Smooth muscle cell of bladder (primary cell): ENCODE measurements at places on chromosomes 13 and 19. TPM values are rescaled to one million over a fixed set of nuclear protein-coding genes. Genes with fewer than 3 reads are reported as not detected.

CBY2 gene
- total RNA-seq, result not detected in 2 replicates

MIA gene
- 0.18 TPM in 1 of 2 replicates, not detected in the other for total RNA-seq

SOHLH2 gene
- total RNA-seq, result 0.43 and 0.83 TPM in 2 replicates

FXYD1 gene
- 2.4 and 2.6 TPM in 2 replicates for total RNA-seq

SARS2 gene
- 5.7 and 9.0 TPM in 2 replicates for total RNA-seq

ANGPTL4 gene
- 1.1 and 7.9 TPM in 2 replicates for total RNA-seq

ICAM3 gene
- 10.7 and 12.9 TPM in 2 replicates for total RNA-seq

PRR22 gene
- total RNA-seq, result 0.14 and 0.28 TPM in 2 replicates

KPTN gene
- total RNA-seq, result 4.1 and 4.3 TPM in 2 replicates

KCNRG gene
- total RNA-seq, result 4.6 and 7.7 TPM in 2 replicates

AMH gene
- total RNA-seq, result 0.28 and 0.46 TPM in 2 replicates

TPTE2 gene
- total RNA-seq, result 0.09 TPM in 1 of 2 replicates, not detected in the other

ZNF571 gene
- total RNA-seq, result 2.7 and 5.6 TPM in 2 replicates

GPC6 gene
- 41.4 and 124 TPM in 2 replicates for total RNA-seq

SSC5D gene
- total RNA-seq, result 5.4 and 18.1 TPM in 2 replicates

GNA15 gene
- total RNA-seq, result under 0.01 TPM in 1 of 2 replicates, not detected in the other

KIR2DL3 gene
- not detected in 2 replicates for total RNA-seq

KIR3DL1 gene
- not detected in 2 replicates for total RNA-seq
